ENCODE measurements at places on chromosomes 2 and 18. TPM values are rescaled to one million over a fixed set of nuclear protein-coding genes. Genes with fewer than 3 reads are reported as not detected.

DNA sequence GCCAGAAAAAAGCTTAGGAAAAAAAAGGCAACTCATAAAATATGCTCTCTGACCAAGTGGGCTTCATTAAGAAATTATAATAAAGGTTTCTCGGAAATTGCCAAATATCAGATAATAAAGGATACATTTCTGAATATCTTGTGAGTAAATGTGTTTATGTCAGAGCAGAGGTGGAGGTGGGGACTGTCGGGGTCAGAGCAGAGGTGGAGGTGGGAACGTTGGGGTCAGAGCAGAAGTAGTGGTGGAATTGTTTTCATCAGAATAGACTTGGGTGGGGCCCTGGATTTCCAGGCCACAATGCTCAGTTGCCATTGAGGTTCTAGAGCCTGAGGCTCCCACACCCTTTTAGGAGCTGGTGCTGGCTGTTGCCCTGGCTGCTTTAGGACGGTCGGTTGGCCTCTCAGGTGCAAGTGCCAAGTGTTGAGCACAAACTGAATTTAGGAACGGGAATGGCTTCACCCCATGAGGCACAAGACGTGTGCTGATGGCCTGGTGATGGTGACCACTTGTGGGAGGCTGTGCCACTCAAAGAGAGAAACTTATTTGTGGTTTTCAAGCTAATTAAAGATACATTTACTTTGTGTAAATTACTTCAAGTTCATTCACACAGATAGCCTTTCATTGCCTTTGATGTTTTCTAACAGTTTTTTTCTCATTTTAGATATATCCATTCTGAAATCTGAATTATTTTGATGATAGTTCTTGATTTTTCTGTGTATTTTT, 131.5 kb downstream of the ATP9B start:
- ATAC-seq, result peak; percentile 93

VPS54 gene
- total RNA-seq, result 12.6 TPM

EFHD1 gene
- total RNA-seq, result 1.1 TPM

CNTNAP5 gene
- not detected for total RNA-seq

DNA sequence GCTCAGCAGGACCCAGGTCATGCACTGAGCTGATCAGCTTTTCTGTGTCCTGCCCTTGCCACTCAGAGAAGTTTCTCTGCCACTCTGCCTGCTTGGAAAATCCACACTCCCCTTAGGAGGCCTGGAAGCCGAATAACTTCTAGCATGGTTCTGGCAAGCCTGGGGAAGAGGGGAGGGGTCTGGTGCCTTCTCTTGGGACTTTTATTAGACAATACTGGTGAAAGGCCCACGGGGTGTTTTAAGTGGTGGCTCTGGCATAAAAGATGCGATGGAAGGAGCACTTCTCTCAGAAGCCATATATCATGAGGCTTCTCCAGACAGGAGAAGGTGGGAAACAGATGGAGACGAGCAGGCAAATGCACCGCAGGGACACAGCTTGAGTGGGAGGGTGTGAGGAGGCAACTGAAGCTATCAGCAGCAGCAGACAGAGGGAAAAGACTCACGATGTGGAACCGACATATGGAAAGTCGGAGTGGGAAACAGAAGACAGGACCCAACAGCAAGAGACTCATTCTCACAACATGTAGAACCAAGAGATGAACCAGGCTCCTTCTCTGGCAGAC, 141.8 kb upstream of the CTNNA2 start:
- no peak for ATAC-seq

DNA sequence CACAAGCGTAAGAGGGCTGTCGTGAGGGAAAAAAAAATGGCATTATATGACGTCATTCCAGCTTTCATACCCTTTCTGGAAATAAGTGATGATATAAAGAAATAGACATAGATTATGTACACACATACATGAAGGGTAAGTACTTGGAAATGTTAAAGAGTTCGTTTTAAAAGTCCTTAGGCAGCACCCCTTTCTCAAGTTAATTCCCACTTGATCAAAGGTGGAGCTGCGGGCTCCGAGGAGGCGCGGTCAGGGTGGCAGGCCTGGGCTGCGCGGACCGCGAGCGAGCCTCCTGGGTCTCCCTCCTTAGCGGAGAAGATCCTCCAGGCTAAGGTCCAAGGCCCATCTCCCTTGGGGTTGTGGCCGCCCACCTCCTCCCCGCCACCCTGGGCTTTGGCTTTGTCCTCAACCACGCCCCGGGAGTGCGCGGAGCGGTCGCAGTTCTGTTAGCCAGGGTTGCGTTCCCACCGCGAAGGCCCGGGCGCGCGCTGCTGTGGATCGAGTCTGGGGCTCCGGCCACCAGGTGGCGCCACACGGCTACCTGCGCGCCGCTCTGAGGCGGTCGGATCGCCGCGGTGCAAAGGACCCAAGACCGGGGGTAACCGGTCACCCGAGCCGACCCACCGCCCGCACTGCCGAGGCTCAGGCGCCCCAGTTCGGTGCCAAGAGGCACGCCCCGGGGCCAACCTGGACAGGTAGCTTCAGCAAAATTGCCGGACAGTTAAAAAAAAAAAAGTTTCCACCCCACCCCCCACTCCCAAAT, 66.8 kb downstream of the HNRNPLL start:
- peak; percentile 89 for ATAC-seq

GRCh38 chr2:195600778-195601177, 56.2 kb upstream of the SLC39A10 start:
- no peak for ATAC-seq

RFTN2 gene
- 1.5 TPM for total RNA-seq

GCKR gene
- 0.84 TPM for total RNA-seq

DNA sequence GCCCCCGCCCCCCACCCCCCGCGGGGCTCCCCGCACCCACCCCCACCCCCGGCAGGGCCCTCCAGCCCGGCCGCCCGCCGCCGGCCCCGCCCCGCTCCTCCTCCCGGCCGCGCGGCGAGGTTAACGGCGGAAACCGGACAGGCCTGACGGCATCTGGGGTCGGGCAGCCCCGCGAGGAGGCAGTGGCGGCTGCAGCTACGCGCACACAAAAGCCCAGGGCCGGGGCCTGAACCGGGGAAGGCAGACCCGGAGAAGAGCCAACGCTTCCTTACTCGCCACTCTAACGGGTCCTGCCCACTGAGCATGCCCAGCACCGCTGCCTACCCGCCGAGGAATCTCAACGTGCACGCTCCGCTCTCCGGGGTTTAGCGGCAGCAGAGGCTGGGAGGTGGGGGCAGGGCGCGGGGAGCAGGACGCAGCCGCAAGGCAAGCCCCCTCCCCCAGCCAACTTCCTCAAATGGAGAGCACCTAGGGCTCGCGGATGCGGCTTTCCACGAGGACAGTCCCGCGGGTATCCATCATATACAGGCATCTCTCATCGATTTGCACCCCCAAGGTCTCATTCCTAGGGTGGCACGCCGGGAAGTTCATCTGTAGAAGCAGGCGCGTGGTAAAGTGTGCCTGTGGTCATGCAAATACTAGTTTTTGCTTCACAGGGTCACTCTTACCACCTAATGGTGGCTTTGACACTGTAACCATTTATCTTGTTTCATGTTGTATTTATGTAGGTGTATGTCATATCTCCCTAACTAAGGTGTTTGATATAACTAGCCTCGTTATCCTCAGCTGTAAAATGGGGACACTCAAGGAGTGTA, at the start of gene MEMO1:
Gene MEMO1, minus strand, starts transcription at position 339 of the 815 bp plus-strand sequence. CDS start 761 bp downstream, outside the sequence.
- ATAC-seq, result peak; percentile 88

NEMP2 gene
- 3.8 TPM for total RNA-seq

- ATAC-seq, result no peak
Measured at GRCh38 chr2:7437716-7438632, 520.8 kb downstream of the RNF144A start.

- ATAC-seq, result no peak
Measured at GRCh38 chr2:159150280-159150746, 136.2 kb downstream of the WDSUB1 start.

DNA sequence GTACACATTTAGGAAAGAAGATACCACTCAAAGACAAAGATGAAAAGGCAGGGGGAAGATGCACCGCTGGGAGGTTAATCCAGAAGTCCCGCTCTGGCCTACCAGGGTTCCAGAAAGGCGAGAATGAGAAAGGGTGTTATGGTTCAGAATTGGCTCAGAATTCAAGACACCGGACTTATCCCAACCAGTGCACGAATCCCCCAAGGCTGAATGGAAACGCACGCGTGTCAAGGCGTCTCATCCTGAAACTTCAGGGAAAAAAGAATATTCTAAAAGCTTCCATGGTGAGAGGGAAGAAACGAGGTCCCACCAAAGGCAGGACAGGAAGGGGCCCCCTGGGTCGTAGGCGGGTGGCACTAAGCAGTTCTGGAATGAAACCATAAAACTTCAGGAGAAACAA, 71.9 kb downstream of the SLC66A2 start:
- ATAC-seq, result no peak

NRBP1 gene
- total RNA-seq, result 86.6 TPM

VWA3B gene
- 0.40 TPM for total RNA-seq

DNA sequence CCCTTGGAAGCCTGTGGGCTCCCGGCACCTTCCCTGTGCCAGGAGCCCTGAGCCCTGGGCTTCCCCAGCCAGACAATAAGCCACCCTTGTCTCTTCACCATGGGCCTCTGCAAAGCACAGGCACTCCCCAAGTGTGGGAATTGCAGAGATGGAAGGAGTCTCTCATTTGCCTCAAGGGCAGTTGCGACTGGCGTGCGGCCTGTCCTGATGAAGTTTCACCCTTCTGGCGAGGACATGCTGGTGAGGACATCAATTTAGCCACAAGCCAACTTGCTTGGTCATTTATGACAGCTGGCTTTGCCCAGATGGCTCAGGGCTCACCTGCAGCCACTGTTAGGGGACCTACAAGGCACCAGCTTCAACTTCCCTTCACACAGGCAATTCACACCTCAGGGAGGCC, 180.2 kb downstream of the ANAPC1 start:
- no peak for ATAC-seq

- ATAC-seq, result no peak
Measured at GRCh38 chr2:191757208-191757607, 79.3 kb downstream of the NABP1 start.

- no peak for ATAC-seq
Measured at GRCh38 chr2:194363878-194364277, 1293.1 kb upstream of the SLC39A10 start.

DNA sequence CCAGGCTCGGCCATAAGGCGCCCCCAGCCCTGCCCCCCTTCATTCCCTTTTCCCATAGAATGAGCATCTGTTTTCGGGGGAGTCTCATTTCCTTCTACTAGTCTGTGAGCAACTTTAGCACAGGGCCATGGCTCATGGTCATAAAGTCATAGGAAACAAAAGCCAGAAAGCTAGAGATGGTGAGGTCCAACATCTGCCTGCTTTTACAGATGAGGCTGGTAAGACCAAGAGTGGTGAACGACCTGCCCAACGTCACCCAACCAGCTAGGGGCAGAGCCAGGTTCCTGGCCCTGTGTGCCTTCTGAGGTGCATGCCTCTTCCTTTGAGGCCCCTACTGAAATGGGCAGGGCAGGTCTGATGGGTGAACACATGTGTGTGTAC, 212.7 kb downstream of the DYSF start:
- no peak for ATAC-seq

- ATAC-seq, result peak; percentile 49
Measured at GRCh38 chr2:9658972-9659371, 28.2 kb upstream of the YWHAQ start.

- ATAC-seq, result peak; percentile 72
Measured at GRCh38 chr2:220569112-220569897, 941.9 kb downstream of the SLC4A3 start.

Data from esophagus mucosa (tissue), 1 donor.